ENCODE measurements at places on chromosomes 6 and 20.

DNA sequence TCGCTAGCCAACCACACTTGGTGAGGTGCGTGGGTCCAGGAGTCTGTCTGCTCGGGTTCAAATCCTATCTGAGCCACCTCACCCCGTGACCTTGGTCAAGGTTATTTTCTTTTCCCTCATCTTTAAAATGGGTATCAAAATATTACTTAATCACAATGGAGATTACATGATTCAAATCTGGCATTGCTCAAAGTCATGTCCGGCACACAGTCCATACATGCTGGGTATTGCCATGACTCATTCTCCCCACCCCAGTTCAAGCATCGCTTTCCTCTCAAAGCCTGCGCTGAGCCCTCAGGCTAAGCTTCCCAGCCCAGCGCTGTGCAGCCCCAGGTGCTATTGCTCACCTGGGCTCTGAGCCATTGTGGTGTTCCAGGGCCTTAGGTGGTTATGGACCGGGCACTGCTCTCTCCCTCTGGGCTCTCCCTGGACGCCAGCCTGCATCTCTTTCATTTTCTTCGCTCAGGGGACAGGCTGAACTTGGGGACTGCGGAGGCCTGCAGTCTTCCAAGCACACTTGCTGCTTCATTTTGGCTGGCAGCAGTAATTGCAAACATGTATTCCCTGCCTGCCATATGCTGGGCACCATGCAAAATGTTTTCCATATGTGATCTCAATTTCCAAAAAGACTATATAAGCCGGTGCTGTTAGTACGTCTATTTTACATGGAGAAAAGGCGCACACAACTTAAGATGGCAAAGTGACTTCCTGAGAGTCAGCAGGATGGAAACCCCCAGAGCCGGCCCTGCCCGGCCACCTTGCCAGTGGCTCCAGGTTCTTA lies 27.3 kb downstream of the WRNIP1 start:
- DNase-seq = no peak

DNA sequence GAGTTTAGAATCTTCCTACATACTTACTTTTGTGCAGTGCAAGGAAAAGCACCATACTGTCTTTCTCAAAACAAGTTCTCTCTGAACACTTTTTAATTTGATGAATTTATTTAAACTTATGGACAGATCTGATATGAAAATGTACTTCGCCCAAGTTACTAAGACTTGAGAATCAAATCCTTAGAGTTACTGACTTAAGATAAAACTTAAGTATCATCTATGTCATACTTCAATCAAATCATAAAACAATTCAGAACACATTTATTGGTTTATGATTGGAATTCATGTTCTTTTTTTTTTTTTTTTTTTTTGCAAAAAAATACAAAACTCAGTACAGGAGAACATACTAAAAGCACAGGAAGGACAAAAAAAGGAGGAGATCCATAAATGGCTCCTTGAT lies 77.7 kb downstream of the MBOAT1 start:
- no peak for DNase-seq

GRCh38 chr6:167136376-167136775 lies 13.5 kb downstream of the CCR6 start:
- DNase-seq = no peak

DNA sequence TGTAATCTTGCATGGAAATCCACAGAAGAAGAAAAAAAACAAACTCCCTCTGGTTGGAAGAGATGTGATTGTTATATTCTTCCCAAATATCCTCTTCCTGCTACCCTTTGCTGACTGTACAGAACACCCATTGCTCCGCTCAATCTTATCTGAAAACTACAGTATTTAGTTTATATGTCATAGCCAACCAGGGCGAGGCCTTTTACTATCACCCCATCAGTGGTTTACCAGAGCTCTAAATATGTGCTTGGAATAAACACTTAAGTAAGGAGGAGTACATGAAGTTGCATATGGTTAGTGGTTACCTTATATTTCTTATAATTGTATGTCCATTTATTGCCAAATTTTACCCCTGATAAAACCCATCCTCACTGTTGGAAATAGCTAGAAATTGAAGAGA lies 12.2 kb downstream of the PRL start:
- no peak for DNase-seq

GRCh38 chr20:64082820-64083377 lies 1.3 kb downstream of the LKAAEAR1 start:
- DNase-seq = no peak

- no peak for DNase-seq
These were observed 755.9 kb downstream of the KIF16B start for GRCh38 chr20:15817351-15817750.

GRCh38 chr6:72621291-72622093 lies at the start of gene KCNQ5:
KCNQ5 (plus strand) TSS chr6:72622064.
- DNase-seq = no peak

DNA sequence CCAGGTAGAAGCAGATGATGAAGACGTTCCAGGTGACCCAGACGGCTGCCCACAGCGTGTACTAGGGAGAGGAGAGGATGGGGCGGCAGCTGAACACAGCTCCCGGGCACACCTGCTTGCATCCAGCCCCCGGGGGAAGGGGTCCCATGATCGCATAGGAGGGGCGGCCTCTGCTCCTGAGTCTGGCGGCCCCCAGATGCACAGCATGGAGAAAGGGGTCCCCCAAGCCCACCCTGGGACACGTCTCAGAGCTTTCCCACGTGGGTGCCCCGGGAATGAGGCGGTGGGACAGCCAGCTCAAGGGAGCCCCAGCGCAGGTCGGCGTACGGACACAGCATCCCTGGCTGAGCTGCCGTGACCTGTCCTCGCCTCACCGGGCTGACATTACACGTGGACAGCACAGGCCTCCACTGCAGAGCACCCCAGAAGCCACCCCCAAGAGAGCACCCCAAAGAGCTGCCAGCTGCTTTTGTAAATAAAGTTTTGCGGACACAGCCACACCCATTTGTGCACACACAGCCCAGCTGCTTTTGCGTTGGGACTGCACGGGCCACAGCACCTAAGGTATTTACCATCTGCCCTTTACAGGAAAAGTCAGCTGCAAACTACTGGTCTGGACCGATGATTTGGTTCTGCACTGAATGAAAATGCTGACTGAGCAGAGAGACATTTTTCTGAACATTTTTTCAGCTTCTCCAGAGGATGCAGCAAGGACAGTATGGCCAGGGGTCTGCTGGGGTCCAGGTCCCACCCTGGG lies 5.2 kb downstream of the NKAIN4 start:
- DNase-seq = no peak

DNA sequence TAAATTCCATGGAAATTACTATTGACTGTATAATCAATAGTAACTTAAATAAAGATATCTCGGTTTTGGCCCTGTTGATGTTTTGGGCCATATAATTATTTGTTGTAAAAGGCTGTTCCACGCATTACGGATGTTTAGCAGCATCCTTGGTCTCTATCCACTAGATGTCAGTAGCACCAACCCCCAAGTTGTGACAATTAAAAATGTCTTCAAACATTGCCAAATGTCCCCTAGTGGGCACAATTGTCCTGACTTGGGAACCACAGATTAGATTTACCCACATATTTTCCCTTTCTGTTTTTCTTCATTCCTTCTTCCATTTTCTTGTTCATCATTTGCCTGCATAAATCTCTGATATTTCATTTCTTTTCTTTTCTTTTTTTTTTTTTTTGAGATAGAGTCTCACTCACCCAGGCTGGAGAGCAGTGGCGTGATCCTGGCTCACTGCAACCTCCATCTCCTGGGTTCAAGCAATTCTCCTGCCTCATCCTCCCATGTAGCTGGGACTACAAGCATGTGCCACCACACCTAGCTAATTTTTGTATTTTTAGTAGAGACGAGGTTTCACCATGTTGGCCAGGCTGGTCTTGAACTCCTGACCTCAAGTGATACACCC lies 13.6 kb upstream of the WFDC8 start:
- DNase-seq = no peak

- DNase-seq = no peak
These were observed 66.1 kb upstream of the SLC22A16 start for GRCh38 chr6:110542311-110543024.
